ENCODE measurements at places on chromosomes 1 and 21.

DNA sequence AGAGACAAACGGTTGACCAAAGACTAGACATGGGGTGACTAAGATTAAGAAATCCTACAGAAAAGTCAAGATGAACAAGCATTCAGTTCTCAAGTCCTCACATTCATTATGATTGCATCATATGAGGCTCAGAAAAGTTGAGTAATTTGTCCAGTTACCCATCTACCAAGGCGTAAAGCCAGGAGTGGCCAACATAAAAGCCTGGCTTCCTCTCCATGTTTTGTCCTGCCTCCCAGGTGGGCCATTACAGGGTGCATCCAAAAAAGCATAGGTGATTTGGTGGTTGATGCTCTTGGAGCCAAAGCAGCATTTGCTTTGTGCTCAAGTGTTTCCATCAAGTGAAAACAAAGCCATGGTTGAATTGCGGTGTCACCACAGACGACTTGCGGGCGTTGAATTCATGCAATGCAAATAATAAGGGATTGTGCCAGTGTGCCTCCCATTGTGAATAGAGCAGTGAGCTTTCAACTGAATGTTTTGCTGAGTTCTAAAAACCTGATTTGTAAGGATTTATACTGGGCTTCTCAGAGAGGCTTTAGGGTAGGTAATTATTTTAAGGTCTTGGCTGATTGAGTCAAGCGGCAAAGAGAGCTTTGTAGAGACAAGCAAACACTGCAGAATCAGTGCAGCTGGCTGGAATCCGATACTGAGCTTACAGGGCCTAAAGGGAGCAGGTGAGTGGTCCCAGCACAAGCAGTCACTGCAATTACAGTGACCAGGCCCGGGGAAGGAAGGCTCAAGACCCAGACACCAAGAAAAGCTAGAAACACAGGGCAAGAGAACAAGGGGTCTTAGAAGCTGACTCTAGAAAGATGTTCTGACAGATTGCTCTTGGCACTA lies 54.1 kb downstream of the KCNJ15 start:
- H3K27me3 ChIP-seq: peaks cover 3% of the 10 kb centered on the region
- H3K36me3 ChIP-seq: no peaks in the 10 kb centered on the region
- no peak overlapping the region for H3K27ac ChIP-seq
- DNase-seq: no peak
- peaks cover 7% of the 10 kb centered on the region for H3K4me1 ChIP-seq

GRCh38 chr1:29502911-29503840 lies 266.9 kb downstream of the PTPRU start:
- H3K4me3 ChIP-seq: no peak overlapping the region
- peaks cover 6% of the 10 kb centered on the region for H3K27me3 ChIP-seq
- H3K27ac ChIP-seq: no peak overlapping the region
- H3K36me3 ChIP-seq: no peaks in the 10 kb centered on the region

DNA sequence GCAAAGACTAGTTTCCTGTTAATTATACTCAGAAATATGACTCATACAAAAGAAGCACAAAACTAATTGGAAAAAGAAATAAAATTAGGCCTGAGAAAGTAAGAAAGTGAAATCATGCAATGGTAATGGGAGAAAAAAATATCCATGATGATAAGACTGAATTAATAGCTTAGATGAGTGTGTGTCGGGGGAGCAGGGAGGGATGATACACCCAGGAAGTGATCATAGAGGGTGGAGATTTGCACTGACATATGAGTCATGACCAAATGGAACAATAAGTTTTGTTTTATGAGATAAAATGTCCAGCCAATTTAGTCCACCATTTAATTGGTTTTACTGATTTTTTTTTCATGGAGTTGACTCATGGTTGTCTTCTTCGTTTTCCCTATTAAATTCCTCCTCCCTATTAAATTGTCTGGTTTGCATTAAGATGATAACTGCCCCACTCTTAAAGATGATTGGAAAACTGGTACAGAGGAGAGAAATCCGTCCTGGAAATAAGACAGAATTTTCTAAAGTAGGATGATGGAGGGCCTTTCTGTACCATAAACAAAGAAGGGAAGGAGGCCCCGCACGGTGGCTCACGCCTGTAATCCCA lies 111.7 kb upstream of the KCNJ6 start:
- DNase-seq: no peak
- peaks cover 4% of the 10 kb centered on the region for H3K27me3 ChIP-seq
- H3K4me1 ChIP-seq: no peaks in the 10 kb centered on the region
- H3K4me3 ChIP-seq: no peak overlapping the region

- H3K4me3 ChIP-seq: no peak overlapping the region
- H3K4me1 ChIP-seq: peaks cover 18% of the 10 kb centered on the region
- no peaks in the 10 kb centered on the region for H3K27me3 ChIP-seq
- H3K27ac ChIP-seq: no peak overlapping the region
- no peak for DNase-seq
Observed at GRCh38 chr1:202562444-202563060, 147.7 kb downstream of the SYT2 start.

DNA sequence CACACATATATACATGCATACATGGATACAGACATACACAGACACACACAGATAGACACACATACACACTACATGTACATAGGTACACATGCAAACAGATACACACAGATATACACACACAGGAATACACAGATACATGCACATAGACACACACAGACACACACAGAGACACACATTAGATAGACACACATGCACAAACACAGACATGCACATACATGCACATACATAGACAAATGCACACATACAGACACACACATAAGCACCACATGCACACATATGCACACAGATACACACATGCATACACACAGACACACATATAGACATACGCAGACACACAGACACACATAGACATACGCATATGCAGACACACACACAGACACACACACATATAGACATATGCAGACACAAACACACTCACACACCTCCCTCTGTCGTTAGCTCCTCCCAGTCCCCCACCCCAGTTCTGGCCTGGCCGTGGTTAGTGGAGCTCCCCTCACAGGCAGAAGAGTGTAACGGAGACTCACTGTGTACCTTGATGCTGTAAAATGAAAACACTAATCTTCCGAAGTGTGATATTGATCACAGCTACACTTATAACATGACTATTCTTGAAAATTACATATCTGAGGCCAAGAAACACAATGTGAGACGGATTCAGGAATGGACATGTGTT lies 7.6 kb downstream of the UBASH3A start:
- no peak overlapping the region for H3K27ac ChIP-seq
- peaks cover 68% of the 10 kb centered on the region for H3K4me1 ChIP-seq
- no peak for DNase-seq
- H3K4me3 ChIP-seq: no peak overlapping the region

GRCh38 chr21:45427331-45428271 lies 22.6 kb downstream of the COL18A1 start:
- H3K4me1 ChIP-seq: no peaks in the 10 kb centered on the region
- no peak for DNase-seq
- H3K27ac ChIP-seq: no peak overlapping the region
- no peaks in the 10 kb centered on the region for H3K36me3 ChIP-seq
- no peaks in the 10 kb centered on the region for H3K27me3 ChIP-seq

DNA sequence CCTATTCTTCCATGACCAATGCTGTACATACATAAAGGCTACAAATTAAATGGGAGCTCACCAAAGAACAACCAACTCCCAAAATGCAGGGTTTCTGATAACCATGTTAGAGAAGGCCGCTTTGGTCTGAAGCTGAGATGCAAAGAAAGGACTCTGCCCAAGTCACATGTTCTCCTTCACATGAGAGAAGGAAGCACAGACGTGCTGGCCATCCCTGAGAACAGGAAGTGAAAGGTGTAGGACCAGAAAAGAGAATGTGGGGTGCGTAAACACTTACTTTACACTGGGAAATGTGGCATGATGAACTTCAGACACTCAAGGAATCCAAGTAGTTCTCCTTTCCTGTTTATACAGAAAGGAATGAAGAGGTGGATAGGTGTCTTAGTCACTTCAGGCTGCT lies 31.7 kb upstream of the TADA1 start:
- peaks cover 5% of the 10 kb centered on the region for H3K36me3 ChIP-seq
- peaks cover 40% of the 10 kb centered on the region for H3K4me1 ChIP-seq
- no peak for DNase-seq
- H3K27ac ChIP-seq: no peak overlapping the region

Data from activated CD4-positive, alpha-beta T cell treated with anti-CD3 and anti-CD28 coated beads, Interleukin-2, amount 10 ng/mL, durations not matched to agents 7 days and 5 days (primary cell).